ENCODE measurements at places on chromosomes 5 and 9.

DNA sequence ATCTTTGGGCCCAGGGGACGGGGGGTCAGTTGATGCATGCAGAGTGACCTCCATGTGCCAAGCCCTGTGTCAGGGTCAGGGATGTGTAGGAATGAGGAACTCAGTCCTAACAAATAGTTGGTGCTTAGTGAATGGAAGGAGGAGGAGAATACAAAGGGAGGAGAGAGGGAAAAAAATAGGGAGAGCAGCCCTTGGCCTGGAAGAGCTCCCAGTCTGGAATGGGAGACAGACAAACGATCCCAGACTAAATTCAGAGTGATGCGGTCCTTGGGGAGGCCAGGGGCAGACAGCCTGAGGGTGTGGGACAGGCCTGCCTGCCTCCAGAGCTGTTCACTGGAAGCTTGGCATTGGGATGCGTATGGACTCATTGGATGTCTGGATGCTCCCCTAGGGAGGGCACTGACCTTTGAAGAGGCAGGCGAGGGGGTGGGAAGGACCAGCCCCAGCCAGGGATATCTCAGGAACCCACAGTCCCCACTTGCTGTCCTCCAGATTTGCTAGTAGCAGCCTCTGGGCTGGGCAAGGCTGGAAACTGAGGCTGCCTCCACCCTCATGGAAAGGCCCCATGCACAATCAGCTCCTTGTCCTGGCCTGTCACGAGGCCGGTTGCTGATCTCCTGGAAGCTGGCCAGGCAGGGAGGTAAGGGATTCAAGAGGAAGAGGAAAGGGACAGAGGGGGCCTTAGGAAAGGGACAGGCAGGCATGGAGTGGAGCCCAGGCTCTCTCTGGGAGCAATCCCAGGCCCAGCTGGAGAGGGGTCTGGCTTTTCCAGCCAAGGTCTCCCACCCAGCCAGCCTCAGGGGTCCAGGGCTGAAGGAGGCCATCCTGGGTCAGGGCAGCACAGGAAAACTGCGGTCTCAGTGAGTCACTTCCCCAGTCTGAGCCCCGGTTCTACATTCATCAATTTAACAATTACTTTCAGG, 69.0 kb upstream of the GGTA1 start:
- DNase-seq = no peak

DNA sequence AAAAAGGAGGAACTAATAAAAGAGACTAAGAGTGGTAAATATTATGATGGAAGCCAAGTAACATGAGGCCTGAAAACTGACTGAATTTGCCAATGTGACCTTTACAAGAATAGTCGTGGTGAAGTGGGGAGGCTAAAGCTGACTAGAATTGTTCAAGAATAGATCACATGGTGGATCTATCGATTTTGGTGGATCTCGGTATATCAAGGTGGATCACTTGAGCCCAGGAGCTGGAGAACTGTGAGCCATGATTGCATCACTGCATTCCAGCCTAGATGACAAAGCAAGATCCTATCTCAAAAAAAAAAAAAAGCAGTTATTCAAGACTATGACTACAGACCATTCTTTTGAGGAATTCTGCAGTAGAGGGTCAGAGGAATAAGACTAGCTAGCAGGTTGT, 15.1 kb downstream of the ERMP1 start:
- DNase-seq = no peak

- DNase-seq = no peak
These were observed 387.1 kb downstream of the ZSWIM6 start for GRCh38 chr5:61719124-61719523.

GRCh38 chr5:98813755-98814154, 40.3 kb downstream of the RGMB start:
- DNase-seq = no peak

DNA sequence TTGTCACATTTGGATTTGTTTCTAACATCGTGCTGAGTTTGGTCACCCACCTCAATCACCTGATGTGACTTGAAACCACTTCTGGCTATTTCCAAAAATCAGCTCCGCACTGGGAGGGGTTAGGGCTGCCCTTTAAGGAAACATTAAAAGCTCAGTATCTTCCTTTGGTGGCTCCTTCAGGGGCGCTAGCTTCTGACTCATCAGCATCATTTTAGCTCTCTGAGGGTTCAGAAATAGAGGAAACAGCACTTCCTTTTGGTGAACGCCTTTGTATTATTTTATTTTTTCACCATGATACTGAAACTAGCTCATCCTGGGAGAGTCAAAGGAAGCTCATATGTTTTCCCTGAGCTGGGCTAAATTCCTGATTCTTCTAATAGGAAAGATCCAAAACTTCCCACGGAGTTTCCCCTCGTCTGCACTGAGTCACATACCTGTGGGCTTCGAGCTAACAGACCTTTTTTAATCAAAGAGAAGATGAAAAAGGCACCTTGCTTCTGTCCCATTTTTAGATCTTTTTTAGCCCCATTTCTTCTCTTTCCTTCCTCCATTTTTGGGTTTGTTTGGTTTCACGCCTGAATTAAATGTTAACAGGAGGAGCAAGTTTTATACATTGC, 48.2 kb downstream of the ROPN1L start:
- DNase-seq = peak; percentile 49

DNA sequence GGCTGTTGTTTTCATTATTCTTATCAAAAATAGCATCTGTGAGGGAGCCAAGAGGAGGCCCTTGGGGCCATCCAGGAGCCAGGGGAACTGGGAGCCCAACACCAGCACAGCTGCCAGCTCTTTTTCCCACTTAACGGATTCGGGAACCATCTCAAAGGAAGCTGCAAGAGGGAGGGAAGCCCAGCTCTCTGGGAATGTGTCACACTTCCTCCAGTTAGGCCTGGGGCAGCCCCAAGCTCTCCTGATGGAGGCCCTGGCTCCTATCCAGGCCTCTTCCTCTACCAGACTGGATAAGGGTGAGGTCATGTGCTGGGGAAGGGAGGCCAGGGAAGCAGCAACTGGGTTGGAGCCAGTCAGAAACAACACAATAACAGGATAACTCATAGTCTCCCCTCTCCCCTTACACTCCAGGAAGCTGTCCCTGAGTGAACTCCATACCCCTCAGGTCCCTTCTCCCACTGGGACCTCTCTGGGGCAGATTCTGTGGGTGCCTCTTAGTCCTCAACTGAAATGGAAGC, 12.7 kb downstream of the CSF2 start:
- no peak for DNase-seq

- DNase-seq = no peak
These were observed 584 bp downstream of the LMAN2 start for GRCh38 chr5:177350776-177351391.

- DNase-seq = no peak
These were observed 275.6 kb upstream of the SLC30A5 start for GRCh38 chr5:68818057-68818695.

DNA sequence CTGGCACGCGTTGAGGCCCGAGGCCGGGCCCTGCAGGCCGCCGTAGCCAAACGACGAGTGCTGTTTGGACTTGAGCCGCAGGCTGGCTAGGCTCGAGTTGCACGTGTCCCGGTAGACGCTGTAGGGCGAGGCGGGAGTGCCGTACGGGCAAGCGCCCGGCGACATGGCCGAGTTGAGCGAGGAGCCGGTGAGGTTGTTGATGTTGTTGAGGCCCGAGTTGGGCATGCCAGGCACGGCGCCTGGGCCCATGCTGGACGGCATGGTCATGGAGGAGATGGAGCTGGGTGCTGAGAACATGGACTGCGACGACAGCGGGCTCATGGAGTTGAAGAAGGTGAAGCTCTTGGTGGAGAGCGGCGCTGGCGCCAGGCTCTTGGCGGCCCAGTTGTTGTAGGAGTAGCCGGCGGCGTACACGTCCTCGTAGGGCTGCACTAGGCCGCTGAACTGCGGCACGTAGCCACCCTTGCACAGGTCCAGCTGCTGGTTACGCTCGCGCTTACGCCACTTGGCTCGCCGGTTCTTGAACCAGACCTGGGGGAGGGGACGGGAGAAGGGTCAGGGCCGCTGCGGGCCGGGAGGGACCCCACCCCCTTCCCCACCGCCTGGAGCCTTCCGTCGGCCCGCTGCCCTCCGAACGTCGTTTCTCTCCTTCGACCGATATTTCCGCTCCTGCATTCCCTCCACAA, 5.1 kb downstream of the PITX1 start:
- DNase-seq = no peak

DNA sequence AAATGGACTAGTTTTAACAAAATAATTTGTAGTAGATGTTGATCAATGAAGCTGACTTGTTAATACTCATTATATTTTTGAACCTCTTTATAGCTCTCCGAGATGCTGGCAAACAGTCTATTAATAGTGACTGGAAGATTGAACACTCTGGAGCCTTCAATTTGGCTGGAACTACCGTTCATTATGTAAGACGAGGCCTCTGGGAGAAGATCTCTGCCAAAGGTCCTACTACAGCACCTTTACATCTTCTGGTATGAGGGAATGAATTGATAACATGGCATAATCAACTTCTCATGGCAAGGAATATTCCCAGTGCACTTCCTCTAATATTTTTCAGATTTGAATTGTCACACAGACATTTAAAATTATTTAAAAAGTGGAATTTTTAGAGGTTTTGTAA, 68.2 kb upstream of the MINAR2 start:
- no peak for DNase-seq

DNA sequence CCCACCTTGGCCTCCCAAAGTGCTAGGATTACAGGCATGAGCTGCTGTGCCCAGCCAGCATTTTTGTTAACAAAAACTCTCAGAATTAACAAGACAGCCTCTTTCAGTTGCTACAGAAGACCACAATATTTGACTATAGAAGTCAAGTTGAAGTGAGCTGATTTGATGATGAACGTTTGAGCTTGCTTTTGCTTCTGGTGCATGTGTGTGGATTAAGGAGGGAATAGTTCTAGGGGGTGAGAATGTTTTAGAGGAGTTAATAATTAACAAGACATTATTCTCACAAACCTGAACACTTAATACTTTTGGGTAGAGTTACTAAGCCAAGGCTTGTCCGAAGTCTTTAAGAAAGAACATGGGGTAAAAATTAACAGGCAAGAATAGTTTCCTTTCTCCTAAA, 191.6 kb downstream of the TENT4A start:
- DNase-seq = no peak

- no peak for DNase-seq
These were observed 134.7 kb downstream of the DPYSL3 start for GRCh38 chr5:147375151-147375550.

DNA sequence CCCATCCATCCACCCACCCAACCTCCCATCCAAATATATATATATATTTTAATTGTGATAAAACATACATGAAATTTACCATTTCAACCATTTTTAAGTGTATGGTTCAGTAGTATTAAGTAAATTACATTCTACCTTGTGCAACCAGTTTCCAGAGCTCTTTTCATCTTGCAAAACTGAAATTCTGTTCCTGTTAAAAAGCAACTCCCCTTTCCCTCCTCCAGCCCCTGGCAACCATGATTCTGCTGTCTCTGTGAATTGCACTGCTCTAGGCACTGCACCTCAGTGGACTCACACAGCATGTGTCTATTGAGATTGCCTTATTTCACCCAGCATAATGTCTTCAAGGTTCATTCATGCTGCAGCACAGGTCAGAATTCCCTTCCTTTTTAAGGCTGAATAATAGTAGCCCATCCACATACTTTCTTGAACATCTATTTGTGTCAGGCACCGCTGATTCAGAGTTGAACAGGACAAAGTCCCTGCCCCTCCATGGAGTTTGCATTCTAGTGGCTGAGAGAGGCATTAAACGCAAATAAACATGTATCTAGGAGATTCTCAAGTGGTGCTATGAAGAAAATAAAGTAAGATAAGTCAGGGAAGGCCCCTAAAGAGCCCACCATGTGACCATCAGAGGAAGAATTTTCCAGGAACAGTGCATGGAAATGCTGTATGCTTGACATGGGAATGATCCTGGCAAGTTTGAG, 24.0 kb downstream of the CSF1R start:
- no peak for DNase-seq

DNA sequence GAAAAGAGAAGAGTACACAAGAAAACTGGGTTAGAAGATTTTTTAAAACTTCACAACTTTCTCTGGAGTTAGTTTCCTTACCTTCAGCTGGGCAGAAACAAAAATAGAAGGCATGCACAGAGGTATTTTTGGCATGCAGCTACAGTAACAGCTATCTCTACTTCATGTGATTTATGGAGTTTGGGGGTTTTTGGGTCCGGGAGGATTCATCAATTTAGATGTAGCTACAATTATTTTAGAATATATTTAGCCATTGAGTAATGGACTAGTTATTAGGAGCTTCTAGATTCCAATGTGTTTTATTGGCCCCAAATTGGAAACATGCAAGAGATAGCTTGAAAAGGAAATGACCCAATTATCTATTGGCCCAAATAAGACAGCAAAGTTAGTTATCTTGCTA, 91.6 kb upstream of the TNFAIP8 start:
- no peak for DNase-seq

DNA sequence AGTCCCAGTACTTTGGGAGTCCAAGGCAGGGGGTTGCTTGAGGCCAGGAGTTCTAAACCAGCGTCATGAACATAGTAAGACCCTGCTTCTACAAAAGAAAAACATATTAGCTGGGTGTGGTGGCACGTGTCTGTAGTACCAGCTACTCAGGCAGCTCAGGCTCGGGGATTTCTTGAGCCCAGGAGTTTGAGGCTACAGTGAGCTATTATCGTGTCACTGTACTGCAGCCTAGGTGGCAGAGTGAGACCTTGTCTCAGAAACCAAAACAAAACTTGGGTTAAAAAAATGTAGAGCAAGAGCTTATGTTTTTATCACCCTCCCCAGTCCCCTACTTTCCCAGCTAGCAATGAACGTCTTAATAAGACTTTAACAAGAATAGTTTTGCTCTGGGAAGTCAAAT, 46.7 kb downstream of the UHRF2 start:
- DNase-seq = no peak

DNA sequence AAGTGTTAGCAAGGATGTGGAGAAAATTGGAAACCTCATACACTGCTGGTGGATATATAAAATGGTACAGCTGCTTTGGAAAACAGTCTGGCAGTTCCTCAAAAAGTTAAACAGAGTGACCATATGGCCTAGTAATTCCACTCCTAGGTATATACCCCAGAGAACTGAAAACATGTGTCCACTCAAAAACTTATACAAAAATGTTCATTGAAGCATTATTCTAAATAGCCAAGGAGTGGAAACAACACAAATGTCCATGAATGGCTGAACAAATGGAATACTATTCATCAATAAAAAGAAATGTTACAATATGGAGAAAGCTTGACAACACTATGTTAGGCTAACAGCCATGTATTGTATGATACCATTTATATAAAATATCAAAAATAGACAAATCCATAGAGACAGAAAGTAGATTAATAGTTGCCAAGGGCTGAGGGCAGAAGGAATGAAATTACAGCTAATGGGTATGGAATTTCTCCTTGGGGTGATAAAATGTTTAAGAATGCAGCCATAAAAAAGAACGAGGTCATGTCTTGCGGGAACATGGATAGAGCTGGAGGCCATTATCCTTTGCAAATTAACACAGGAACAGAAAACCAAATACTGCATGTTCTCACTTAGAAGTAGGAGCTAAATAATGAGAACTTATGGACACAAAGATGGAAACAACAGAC, 33.6 kb upstream of the FBP1 start:
- no peak for DNase-seq

All from germinal center (tissue), 1 donor.